ENCODE measurements at places on chromosomes 3 and 15.

GRCh38 chr15:52557274-52557641, 11.6 kb downstream of the ARPP19 start:
- no peak for DNase-seq

DNA sequence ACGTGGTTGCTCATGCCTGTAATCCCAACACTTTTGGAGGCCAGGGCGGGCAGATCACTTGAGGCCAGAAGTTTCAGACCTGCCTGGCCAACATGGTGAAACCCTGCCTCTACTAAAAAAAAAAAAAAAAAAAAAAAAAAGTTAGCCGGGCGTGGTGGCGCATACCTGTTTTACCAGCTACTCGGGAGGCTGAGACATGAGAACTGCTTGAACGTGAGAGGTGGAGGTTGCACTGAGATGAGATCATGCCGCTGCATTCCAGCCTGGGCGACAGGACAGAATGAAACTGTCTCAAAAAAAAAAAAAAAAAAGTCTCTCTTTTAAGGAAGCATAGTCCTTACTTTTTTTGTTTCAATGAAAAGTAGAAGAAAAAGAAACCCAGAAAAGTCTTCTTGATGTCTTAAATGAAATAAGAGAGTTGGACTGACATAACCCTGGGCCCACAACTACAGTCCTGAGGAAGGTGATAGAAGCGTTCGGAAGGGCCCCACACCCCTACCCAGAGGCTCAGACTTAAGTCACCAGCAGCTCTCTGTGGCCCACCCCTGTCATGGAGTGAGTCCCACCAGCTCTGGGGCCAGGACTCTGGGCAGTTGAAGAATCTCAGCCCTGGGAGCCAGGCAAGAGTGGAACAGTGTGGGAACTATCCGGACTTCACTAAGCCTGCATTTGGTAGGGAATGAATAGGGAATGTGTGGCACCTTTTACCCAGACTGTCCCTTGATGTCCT, 2.6 kb downstream of the NME9 start:
- no peak for DNase-seq

GRCh38 chr15:39207532-39208115, 373.3 kb upstream of the THBS1 start:
- DNase-seq: no peak

- DNase-seq: no peak
Observed at GRCh38 chr15:92283813-92284212, 109.9 kb upstream of the ST8SIA2 start.

DNA sequence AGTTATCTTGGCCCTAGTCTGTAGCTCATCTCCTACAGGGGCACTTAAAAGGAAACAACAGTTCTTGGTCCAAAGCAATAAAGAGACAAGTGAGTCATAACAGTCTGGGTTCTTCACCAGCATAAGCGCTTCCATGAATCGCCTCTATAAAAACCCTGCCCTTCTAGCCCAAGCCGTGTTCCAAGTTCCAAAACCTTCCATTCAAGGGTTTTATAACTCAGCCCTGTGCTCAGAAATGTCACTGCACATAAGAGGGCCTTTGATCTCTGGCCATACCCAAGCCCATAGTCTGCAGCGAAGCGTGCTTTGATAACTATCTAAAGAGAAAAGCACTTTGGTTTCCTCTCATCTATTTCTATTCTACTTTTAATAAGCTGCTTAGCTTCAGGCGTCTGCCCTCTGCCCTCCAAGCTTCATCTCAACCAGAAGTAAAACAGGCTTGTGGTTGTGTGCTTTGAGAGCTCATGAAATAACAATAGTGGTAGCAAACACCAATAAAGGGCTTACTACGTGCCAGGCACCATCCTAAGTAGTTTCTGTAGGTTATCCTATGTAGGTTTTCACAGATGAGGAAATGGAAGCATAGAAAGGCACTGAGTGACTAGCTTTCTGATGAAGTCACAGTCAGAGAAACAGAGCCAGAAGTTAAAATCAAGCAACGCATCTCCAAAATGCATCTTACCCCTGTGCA, 64.0 kb upstream of the AKAP13 start:
- DNase-seq: no peak

DNA sequence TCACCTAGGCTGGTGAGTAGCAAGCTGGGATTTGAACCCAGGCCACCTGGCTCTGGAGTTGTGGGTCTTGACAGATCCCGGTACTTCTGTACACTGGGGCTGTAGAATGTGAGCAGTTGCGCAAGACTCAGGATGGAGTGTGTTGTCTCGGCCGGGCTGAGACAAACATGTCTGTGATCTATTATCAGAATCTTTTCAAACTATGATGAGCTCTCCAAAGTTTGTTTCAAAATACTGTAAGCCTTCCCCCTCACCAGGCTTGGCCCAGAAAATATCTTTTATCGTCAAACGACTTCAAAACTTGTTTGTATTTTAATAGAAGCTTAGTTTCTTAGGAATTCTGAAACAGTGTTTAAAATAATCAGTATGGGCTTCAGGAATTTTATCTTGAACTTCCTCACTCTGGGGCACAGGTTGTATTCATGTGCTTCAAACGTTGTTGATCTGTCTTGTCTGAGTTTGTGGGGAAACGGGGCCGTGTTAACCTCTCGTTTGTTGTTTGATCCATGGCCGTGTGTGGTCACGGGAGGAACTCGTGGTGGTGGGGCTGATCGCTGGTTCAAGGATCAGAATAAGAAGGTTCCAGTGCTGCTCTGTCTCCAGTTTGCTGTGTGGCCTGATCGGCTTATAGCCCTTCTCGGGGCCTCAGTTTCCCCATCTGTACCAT, 40.3 kb upstream of the TFRC start:
- DNase-seq: no peak

GRCh38 chr3:131503320-131503635, 507 bp upstream of the MRPL3 start:
- no peak for DNase-seq

- no peak for DNase-seq
Observed at GRCh38 chr3:5423523-5423922, 236.0 kb downstream of the EDEM1 start.

- DNase-seq: no peak
Observed at GRCh38 chr15:22948056-22948455, 32.1 kb downstream of the CYFIP1 start.

DNA sequence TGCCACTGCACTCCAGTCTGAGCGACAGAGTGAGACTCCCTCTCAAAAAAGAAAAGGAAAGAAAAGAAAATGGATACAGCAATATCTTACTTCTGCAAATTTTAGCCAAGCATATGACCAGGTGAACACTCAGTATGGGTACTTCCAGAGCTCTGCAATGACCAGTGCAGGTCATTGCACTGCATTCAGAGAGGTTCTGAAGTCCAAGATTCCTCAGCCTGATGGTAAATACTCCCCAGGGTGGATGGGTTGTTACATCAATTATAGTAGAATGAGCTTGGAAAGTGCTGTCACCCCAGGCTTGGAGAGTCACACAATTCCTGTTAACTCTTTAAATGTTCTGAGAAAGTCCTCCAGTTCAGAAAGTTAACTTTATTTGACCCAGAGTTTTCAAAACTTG, 103.7 kb downstream of the RPLP1 start:
- DNase-seq: no peak

GRCh38 chr3:71503525-71504249, 79.8 kb downstream of the FOXP1 start:
- no peak for DNase-seq

DNA sequence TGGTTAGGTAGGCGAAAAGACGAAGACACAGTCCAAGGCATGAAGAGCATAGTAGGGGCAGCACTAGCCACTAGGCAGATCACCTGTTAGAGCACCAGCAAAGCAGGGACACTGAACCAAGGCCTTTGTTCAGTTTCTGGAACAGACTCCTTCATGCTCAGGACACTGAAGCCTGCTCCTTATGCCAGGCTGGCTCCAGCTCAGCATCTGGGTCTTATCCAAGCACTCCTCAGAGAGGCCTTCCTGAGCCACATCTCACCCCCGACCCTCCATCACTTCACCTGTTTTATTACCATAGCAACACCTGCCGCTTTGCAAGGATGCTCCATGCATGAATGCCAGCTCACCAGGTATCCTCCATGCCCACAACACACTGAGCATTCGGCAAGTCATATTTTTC, 206.3 kb upstream of the CHRNA7 start:
- DNase-seq: no peak

DNA sequence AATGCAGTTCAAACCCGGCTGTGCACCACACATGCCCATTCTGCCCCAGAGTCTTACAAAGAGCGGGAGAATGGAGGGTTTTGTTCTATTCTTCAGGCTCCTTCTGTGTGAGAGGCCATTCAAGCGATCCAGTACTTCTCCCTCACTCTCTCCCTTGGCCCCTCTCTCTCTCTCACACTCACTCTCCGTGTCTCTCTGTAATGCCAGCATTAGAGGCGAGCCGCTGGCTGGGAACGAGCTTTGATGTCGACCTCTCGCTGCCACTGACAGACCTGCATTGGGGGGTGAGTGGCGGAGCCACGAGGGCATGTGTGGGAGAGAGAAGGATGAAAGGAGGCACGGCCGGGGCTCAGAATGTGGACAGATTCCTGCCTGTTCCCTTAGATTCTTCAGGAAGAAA, 231.7 kb upstream of the ARRDC4 start:
- DNase-seq: no peak

DNA sequence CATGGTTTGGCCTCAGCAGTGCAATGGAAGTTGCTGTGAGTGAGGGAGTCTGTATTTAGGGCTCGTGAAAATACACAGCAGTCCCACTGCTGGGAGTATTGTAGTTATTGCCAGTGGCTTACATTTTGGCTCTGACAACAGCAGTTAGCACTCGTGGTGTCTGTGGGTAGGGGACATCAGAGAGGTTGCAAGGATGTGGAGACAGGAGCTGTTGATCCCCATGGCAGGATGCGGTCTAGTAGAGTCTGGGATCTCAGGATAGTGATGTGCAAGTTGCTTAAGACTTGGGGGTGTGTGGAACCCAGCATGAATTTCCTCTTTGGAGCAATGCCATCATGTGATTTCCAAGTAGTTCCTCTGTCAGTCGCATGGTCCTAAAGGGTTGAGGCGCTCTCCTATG, 59.9 kb downstream of the GALK2 start:
- no peak for DNase-seq

DNA sequence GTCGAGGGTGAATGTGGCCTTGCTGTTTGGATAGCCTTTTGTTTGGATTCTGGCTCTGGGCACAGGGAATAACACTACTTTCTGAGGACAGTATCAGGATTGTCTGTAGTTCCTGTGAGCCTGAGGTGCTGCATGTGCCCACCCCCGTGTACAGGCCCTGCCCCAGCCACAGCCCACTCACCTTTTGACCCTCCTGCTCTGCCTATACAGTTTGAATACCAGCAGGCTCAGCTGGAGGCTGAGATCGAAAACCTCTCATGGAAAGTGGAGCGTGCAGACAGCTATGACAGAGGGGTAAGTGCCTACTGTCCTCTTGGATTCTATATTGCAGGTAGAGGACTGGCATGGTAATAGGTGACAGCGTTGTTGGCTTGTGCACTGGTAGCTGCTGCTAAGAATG, 7.4 kb upstream of the P4HTM start:
- no peak for DNase-seq

- DNase-seq: no peak
Observed at GRCh38 chr15:67543348-67543718, 830 bp downstream of the MAP2K5 start.

DNA sequence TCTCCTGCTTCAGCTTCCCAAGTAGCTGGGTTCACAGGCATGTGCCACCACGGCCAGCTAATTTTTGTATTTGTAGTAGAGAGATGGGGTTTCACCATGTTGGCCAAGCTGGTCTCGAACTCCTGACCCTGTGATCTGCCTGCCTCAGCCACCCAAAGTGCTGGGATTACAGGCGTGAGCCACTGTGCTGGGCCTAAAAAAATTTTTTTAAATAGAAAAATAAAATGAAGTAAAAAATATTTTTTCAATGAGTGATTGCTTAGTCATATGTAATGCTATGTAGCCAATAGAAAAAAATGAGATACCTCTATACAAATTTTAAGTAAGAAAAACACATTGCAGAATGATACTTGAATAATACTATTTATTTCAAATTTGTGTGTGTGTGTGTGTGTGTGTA, 27.9 kb upstream of the SLC30A4 start:
- DNase-seq: no peak

- DNase-seq: peak; percentile 53
Observed at GRCh38 chr3:179323197-179324110, 623 bp downstream of the ZNF639 start.

GRCh38 chr3:122690096-122690495, 9.5 kb downstream of the PARP14 start:
- DNase-seq: no peak

- no peak for DNase-seq
Observed at GRCh38 chr3:110261141-110261540, 810.5 kb upstream of the NECTIN3 start.
